ENCODE measurements at places on chromosomes 3 and 15.

GRCh38 chr15:75211436-75212199 is 9.9 kb downstream of the C15orf39 start:
- DNase-seq, result no peak

DNA sequence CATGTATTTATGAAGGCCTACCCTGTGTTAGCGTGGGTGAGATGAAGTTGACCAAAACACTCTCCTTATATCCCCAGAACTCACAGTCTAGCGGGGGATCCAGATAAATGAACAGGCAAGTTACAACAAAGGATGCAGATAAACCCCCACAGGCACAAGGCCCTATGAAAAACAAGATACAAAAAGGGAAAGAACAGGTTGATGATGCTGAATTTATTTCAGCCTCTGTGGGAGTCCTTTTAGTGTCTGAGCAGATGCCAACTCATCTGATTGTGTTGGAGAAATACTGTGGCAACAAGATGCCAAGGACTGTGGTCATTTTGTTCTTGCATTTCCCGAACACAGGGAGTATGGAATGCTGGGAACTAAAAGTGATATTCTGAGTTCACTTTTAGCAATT is 300.0 kb downstream of the CHST2 start:
- no peak for DNase-seq

DNA sequence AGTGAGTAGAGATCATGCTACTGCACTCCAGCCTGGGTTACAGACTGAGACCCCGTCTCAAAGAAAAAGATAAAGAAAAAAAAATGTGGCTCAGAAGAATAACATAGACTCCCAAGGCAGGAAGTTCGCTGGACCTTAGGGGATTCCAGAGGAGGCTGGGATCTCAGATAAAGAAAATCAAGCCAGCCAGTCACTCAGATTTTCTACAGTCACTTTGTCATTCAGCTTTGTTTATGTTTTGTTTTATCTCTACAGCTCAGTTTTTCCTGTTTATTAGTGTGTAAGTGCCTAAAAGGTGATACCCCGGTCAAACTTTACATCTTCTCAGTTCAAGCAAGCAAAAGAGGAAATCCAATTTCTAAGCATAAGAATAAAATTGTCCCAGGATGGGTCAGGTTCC is 6.3 kb downstream of the TMEM202 start:
- no peak for DNase-seq

DNA sequence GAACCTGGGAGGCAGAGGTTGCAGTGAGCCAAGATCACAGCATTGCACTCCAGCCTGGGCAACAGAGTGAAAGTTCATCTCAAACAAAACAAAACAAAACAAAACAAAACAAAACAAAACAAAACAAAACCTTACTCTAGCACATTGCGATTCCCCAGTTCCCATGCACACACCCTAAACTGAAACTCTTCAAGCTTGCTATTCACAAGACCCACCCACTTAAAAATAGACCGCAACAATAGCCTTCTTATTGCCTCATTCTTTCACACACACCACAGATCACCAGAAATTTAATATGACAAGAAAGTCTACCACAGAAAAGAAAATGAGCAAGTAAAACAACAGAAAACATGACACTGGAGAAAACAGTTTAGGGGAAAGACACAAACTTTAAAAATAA is 598.4 kb downstream of the FHIT start:
- no peak for DNase-seq

- DNase-seq, result no peak
These were observed 6.6 kb downstream of the OXTR start for GRCh38 chr3:8762607-8763377.

- DNase-seq, result no peak
These were observed 9.8 kb upstream of the CELSR3 start for GRCh38 chr3:48672522-48672921.

DNA sequence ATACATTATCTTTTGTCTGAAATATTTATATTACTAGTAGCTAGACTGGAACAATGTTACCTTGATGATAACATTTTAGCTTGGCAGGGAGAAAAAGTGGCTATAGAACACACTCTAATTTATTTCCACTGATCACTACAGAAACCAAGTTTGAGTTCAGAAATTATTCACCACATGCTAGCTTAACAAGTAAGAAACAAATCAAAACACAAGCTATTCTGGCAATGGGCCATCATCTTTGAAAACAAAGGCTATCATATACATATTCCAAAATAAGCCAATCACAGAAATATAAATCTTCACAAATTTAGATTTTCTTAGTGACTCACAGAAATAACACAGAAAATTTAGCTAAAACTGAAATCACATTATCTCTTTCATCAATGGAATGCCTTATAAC is 17.1 kb downstream of the AQR start:
- DNase-seq, result no peak

GRCh38 chr3:34056951-34057390 is 258.5 kb downstream of the PDCD6IP start:
- no peak for DNase-seq

GRCh38 chr15:36958606-36959005 is 141.7 kb downstream of the MEIS2 start:
- no peak for DNase-seq

GRCh38 chr3:99128725-99129505 is 227.4 kb upstream of the DCBLD2 start:
- DNase-seq, result peak; percentile 98

- no peak for DNase-seq
These were observed 60.3 kb downstream of the STRIT1 start for GRCh38 chr3:155233213-155233612.

- DNase-seq, result no peak
These were observed 448.0 kb upstream of the NECTIN3 start for GRCh38 chr3:110623571-110623970.

DNA sequence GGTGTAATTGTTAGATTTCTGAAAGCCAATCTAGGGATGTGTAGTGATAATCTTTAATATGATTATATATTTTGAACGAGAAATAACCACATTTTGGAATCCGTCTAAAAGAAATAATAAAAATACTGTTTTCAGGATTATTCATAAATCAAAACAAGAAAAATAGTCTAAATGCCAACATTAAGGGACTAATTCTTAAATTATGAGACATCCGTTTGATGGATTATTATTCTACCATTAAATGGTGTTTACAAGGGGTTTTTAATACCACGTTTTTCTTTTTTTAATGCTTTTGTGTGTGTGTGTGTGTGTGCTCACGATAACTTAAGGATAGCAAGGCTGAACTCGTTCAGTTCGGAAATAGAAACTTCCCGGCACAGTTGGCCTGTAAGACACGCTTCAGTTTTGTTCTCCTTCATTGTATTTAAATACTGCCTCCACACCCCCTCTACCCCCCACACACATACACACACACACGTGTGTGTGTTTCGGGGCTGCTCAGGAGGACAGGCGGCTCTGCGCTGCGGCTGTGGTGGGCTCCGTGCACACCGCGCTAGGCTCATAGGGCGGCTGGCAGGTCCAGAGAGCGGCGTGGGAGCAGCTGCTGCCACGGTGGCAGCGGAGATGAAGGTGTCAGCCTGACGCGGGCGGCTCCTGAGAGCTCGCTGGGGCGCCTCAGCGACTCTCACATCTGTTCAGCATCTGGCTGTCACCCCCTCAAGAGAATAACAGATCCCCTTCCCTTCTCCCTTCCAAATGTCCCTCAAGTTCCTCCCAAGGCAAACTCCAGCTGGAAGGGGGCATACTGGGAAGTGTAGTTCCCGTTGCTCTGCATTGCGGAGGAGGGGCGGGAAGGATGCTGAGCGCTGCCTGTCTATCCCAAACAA is 23.0 kb upstream of the ANP32A start:
- no peak for DNase-seq

DNA sequence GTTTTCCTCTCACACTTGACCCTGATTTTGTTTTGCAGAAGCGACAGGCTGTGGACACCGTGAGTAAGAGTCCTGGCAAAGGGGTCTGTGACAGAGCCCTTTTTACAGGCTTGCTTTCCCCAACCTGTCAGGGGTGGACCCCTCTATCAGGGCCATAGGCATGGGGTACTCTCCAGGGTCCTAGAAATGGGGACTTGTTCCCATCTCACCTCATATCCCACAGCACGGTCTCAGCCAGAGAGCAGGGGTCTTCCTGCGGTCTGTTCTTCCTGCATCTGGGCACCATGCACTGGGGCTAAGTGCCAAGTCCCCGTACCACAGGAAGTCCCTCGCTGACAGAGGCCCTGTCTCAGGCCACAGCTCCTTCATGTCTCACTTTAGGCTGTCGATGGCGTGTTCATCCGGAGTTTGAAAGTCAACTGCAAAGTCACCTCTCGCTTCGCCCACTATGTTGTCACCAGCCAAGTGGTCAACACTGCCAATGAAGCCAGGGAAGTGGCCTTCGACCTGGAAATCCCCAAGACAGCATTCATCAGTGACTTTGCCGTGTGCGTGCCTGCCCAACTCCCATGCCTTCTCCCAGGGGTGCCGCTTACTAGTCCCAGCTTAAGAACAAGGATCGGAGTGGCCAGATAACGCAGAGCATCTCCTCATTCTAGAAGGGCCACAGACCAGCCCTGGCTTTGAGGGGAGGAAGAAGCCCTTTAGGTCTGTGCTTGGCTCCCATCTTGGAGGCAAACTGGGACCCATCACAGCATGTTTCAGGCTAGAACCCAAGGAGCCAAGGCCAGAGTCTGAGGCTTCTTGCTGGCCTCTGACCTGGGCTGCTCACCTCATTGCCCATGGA is 783 bp downstream of the ITIH1 start:
- no peak for DNase-seq

GRCh38 chr15:37877851-37878741 is 56.3 kb upstream of the TMCO5A start:
- peak; percentile 74 for DNase-seq

DNA sequence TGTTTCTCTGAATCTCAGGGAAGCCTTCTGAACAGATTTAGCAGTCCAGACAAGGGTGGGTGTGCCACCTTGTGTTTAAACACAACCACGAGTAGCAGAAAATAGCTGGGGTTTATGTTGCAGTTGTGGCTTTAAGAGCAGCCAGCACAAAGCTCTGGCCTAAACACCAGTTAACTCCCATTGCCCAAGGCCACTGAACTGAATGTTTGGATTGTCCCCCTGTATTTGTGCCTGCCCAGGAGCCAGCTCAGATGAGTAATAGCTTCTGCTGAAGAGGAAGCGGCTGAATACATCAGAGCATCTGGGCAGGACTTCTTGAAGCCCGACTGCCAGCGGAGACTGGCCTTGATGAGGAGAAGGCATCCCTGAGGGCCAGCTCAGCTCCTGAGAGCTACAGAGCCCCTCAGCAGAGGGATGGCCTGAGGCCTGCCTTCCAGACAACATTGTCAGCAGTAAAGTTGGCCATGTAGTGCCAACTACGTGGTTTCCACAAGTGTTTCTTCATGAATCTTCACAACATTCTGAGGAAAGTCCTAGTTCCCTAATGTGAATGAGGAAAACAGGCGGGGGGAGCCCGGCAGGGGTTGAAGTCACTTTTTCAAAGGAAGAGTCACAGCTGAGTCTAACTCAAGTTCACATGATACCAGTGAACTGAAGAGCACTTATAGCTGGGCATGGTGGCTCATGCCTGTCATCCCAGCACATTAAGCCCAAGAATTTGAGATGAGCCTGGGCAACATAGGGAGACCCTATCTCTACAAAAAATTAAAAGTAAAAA is 65.8 kb upstream of the ZBTB38 start:
- DNase-seq, result no peak

- no peak for DNase-seq
These were observed 797.6 kb upstream of the ARRDC4 start for GRCh38 chr15:97162805-97163495.

GRCh38 chr3:99895131-99895696 is 77.6 kb downstream of the CMSS1 start:
- no peak for DNase-seq

GRCh38 chr3:73143821-73144237 is 82.4 kb downstream of the EBLN2 start:
- peak; percentile 43 for DNase-seq

DNA sequence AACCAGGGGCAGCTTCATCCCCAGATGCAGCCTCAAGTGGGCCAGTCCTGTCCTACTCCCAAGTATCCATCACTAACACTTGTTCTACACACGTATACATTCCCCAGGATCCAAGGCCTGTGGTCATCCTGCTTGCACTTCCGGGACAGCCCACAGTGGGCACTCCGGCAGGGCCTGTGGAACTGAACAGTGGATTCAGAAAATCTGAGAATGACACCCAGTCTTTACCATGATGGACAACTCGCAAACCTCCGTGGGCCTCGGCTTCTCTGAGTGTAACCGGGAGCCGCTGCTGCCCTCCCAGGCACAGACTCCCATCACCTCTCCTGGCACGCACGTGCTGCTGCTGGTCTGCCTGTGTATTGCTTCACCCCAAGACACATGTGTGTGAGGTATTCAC is 59.6 kb downstream of the ATP10A start:
- no peak for DNase-seq

DNA sequence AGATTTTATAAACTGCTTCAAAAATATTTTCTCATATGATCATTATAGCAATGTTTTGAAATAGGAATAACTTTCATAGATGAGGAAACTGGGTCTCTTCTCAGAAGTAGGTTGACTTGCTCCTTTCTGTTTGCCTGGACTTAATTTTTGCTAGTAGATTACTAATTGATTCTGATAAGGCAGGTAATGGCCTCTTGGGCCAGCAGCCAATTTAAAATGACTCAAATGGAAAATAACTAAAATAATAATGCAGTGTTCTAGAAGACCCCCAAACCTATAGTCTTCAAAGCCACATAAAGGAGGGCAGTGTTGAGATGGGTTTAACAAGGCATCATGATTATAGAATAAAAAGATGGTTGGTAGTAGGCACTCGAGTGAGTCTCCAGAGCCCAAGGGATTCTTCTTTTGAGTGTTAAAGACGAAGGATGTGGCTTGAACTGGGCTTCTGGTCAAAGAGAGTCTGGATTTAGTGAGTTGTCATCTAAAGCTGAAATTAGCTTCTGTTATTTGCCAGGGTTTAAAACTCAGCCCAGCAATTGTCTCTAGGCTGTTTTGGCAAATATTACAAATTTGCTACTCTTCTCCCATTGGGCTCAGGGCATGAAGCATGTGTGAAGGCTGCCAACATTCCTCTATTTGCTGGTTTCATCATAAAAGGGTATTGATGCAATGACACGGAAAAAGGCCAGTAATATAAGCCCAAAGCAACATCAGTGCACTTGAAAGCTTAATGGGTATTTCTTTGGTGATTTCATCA is 297.1 kb upstream of the MEIS2 start:
- no peak for DNase-seq

DNA sequence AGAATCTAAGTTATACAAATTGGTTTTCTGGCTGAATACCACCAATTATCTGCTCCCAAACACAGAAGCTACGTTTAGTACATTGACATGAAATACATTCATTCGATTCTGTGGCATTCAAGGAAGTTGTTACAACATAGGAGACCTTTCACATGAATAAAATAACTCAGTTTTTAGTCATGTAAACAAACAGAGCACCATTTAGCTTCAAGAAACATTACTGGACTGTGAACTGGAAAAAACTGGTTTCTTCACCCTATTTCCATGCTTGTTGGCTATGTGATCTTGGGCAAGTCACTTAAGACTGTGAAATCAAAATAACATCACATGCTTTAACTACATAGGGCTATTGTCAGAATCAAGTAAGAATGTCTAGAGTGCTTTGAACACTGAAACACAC is 46.2 kb downstream of the NRG4 start:
- peak; percentile 36 for DNase-seq

- DNase-seq, result no peak
These were observed 224.7 kb upstream of the POU1F1 start for GRCh38 chr3:87501076-87501475.

Data from non-pigmented ciliary epithelial cell (primary cell).